Right ventricle myocardium superior (tissue), 1 donor: ENCODE measurements at places on chromosomes 7 and 10. TPM values are rescaled to one million over a fixed set of nuclear protein-coding genes. Genes with fewer than 3 reads are reported as not detected.
A peak's percentile ranks its signal among the peaks of the same experiment; 100 is the strongest.

- no peak for DNase-seq
Measured at GRCh38 chr7:147756300-147756699, 834.3 kb upstream of the C7orf33 start.

GRCh38 chr7:29345590-29345989 is 151.0 kb downstream of the CHN2 start:
- DNase-seq = peak; percentile 56

DNA sequence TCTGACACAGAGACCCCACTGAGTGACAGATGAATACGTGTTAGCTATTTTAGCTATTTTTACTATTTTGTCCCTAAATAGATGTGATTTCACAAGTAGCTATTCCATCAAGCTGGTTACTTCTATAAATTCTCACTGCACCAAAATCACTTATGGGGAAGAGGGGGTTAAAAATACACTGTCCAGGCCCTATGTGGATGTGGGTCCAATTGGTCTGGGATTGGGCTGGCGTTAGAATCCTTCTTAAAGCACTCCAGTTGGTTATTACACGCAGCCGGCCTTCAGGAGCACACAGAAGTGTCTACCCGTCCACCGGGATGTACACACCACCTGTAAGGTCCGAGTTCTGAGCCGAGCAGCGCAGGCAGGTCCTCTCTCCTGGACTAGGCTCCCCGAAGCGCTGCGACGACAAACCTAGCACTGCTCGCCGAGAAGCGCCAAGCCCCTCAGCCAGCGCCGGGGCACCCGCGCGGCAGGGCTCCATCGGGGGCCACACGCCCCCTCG is 222.3 kb upstream of the MKLN1 start:
- DNase-seq = no peak

DNA sequence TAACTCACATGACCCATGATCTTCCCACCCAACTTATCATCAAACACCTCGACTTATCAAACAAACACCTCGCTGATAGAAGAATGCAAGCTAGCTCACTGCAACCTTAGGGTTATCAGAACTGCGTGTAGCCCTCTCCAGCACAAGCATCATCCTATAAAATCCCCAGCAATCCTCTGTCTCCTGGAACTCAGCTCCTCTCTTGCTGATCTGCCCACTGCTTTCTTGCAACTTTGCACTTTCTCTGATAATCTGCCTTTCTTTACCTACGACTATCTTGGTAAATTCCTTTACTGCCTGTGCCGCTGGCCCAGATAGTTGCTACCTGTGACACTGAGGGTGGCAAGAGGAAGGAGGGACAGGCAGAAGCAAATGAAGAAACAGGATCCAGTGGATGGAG is 210.9 kb downstream of the ACTR3B start:
- no peak for DNase-seq

DNA sequence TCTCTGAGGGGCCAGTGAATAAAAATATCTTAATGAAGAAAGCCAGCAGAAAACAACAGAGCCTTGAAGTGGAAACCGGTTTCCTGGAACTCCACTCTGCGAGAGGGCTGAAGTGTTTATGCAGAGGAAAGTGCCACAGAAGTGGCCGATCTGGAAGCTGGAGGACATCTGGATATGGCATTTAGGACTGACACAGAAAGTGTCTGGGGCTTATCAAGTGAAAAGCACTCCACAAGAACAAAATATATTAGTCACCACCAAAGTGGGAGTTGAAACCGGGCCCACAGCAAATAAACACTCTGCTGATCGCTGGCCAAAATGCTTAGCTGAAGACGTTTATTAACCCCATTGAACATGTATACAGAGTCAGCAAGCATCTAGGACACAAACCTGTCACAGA is 7.8 kb downstream of the NOD1 start:
- DNase-seq = no peak

The SCD gene
- total RNA-seq = 21.2 TPM

DNA sequence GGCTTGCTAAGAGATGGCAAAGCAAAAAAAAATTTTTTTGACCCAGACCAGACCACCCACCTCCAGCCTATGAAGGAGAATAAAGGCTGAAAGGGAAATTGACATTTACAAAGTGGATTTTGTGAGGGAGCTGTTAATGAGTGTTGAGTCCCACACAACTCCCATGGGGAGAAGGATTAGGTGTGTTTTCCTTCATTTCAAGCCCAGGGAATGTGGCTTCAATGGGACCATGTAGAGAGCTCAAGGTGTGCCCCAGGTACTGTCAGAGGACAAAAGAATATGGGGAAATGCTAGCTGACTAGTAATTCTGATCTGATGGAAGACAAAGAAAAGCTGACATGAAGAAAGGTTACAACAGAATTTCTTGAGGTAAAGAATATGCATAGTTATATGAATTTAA is 48.8 kb upstream of the COL1A2 start:
- no peak for DNase-seq

The SLC26A5 gene
- not detected for total RNA-seq

The ACTR3C gene
- total RNA-seq = 2.9 TPM

GRCh38 chr10:88262591-88263234 is 320.4 kb downstream of the RNLS start:
- no peak for DNase-seq

The INSYN2A gene
- total RNA-seq = 0.05 TPM

- no peak for DNase-seq
Measured at GRCh38 chr7:4218481-4218880, 463.6 kb upstream of the FOXK1 start.

DNA sequence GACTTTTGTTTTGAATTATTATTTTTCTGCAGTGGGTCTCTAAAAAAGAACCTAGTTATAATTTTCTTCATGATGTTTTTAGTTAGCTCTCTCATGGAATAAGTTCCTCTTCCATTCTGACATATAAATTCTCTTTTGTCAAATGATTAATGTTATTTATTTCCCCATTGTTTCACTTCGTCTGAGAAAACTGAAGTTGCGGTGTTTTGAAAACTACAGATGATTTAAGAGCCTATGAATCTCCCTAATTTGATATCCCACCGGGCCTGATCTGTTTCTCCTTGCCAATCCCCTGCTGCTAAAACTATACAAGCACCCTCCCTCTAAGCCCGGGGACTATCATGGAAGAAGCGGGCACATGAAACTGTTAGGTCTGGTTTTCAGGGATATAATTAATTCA is 41.4 kb downstream of the HTR7 start:
- no peak for DNase-seq

The LRRC18 gene
- total RNA-seq = not detected

GRCh38 chr10:50850578-50851230 is 34.7 kb downstream of the A1CF start:
- no peak for DNase-seq
